Parietal lobe (tissue), 2 donors: ENCODE measurements at places on chromosomes 7 and 10. TPM values are rescaled to one million over a fixed set of nuclear protein-coding genes. Genes with fewer than 3 reads are reported as not detected.

TMEM176B gene
- total RNA-seq: not detected

AKR1C8 gene
- not detected for total RNA-seq

SPDYE1 gene
- total RNA-seq: not detected

DENND2A gene
- total RNA-seq: 29.4 TPM

TMEM270 gene
- total RNA-seq: not detected

GJD4 gene
- total RNA-seq: not detected

TUBAL3 gene
- not detected for total RNA-seq

LIPK gene
- not detected for total RNA-seq

PRRT4 gene
- total RNA-seq: 2.5 TPM
